ENCODE measurements at places on chromosomes 16 and 17. TPM values are rescaled to one million over a fixed set of nuclear protein-coding genes. Genes with fewer than 3 reads are reported as not detected.
A peak's percentile ranks its signal among the peaks of the same experiment; 100 is the strongest.

DNA sequence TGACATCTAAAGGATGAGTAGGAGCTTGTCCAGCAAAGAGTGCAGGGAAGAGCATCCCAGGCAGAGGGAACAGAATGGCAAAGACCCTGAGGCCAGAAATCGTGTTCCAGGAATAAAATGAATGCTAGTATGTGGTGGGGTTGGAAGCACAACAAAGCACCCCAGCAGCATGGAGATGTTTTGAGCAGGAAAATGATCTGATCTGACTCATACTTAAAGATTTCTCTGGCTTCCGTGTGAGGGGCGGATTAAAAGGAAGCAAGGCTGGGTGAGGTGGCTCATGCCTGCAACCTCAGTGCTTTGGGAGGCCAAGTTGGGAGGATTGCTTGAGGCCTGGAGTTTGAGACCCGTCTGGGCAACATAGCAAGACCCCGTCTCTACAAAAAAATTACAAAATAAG is 2.3 kb downstream of the SLC5A11 start:
- peak; percentile 22 for DNase-seq

- no peak for DNase-seq
Measured at GRCh38 chr17:74204474-74204873, 996 bp downstream of the RPL38 start.

GRCh38 chr16:68642436-68643101 is 2.5 kb upstream of the CDH3 start:
- peak; percentile 11 for DNase-seq

HBA1 gene
- polyA plus RNA-seq, result 6,002 TPM

RNF112 gene
- polyA plus RNA-seq, result 3.7 TPM

KLHL10 gene
- 0.15 TPM for polyA plus RNA-seq
